Breast epithelium (tissue), 4 donors: ENCODE measurements at places on chromosomes 16 and 17.

DNA sequence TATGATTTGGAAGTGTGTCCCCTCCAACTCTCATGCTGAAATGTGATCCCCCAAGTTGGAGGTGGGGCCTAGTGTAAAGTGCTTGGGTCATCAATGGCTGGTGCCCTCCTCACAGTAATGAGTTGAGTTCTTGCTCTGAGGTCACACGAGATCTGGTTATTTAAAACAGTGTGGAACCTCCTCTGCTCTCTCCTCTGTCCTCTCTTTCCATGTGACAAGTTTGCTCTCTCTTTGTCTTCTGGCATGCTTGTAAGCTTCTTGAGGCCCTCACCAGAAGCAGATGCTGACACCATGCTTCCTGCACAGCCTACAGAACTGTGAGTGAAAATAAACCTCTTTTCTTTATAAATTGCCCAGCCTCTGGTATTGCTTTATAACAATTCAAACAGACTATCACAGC is 19.9 kb downstream of the BRIP1 start:
- no peak for DNase-seq

DNA sequence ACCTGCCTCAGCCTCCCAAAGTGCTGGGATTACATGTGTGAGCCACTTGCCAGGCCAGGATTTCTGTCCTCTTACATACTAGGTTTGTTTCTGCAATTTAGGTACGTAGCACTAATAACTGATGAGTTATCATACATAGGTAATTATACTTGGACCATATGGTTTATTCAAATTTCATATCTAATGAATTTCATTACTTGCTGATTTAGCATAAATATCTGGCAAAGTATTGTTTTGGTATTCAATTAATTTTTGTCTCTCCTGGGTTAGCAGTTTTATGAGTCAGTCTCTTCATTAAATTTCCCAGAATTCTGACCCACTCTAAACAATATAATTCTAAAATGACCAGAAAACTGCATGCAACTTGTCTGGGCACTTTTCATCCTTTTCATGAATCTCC is 2146.5 kb downstream of the TP53TG3F start:
- no peak for DNase-seq

- DNase-seq: no peak
Measured at GRCh38 chr16:71354156-71354555, 4.4 kb upstream of the CALB2 start.

GRCh38 chr17:32553168-32553567 is 66.4 kb downstream of the CDK5R1 start:
- DNase-seq: no peak

DNA sequence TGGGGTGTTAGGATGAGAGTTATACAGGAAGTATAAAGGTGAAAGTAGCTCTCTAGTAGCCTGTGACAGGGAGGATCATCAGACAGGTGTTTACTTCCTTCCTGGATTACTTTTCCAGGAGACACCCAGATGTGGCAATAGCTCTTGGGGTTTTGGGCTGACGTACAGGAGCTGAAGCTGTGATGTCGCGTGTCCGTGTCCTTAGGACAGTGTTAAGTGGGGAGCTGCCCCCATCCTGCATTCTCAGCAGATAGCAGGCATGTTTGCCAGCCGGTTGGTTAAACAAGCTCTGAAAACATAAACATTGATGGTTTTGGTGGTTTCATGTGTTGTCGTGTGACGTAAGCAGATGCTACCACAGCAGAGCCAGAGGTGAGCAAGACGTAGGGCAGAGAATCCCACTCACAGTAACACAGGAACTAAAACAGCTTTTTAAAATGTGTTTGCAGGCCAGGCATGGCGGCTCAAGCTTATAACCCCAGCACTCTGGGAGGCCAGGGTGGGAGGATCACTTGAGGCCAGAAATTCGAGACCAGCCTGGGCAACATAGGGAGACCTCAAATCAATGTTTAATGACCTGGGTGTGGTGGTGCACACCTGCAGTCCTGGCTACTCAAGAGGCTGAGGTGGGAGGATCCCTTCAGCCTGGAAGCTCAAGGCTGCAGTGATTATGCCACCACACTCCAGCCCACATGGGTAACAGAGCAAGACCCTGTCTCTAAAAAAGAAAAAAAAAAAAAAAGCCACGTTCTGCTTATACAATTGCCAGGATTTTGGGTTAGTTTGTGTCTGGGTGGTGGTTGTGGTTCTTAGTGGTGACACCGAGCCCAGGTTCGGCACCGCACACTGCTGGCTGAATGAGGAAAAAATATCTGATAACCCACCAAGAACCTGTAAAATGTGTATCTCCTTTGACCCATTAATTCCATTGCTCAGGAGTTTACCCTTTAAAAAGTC is 18.2 kb upstream of the IL17C start:
- no peak for DNase-seq

DNA sequence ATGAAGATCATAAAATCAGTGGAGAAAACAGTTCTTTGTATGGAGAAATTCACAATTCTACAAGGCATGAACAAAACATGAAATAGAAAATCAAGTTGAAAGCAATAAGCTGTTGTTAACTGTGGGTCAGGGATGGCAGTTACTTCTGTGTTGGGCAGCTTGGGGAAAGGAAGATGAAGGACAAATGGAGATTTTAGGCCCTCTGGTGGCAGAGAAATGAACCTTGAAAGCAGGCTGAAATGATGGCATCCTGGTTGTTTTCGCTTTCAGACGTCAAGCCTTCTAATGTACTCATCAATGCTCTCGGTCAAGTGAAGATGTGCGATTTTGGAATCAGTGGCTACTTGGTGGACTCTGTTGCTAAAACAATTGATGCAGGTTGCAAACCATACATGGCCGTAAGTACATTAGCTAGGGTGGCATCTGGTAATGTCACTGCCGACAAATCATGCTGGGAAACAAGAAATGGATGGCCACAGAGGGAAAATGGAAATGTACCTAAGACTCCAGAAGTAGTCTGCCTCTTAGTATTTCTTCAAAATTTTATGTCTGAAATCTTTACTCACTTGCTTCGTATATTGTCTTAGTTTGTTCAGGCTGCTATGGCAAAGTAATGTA is 108.9 kb downstream of the MAP2K6 start:
- DNase-seq: no peak

DNA sequence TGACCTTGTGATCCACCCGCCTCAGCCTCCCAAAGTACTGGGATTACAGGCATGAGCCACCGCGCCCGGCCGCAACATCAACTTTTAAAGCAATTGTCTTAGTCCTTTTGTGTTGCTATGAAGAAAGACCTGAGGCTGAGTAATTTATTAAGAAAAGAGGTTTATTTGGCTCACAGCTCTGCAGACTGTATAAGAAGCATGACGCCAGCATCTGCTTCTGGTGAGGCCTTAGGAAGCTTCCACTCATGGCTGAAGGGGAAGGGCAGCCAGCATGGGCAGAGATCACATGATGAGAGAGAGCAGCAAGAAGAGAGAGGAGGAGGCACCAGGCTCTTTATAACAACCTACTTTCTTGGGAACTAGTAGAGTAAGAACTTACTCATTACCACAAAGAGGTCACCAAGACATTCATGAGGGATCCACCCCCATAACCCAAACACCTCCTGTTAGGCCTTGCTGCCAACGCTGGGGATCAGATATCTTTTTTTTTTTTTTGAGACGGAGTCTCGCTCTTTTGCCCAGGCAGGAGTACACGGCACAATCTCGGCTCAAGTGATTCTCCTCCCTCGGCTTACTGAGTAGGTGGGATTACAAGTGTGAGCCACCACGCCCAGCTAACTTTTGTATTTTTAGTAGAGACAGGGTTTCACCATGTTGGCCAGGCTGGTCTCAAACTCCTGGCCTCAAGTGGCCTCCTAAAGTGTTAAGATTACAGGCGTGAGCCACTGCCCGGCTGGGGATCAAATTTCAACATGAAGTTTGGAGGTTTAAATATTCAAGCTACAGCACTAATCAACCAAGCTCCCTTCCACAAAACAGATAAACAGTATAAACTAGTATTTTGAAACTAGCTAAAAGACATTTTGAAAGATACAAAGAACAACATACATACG is 21.4 kb upstream of the GPT2 start:
- DNase-seq: no peak

- DNase-seq: no peak
Measured at GRCh38 chr16:77724174-77724573, 1.9 kb downstream of the NUDT7 start.

DNA sequence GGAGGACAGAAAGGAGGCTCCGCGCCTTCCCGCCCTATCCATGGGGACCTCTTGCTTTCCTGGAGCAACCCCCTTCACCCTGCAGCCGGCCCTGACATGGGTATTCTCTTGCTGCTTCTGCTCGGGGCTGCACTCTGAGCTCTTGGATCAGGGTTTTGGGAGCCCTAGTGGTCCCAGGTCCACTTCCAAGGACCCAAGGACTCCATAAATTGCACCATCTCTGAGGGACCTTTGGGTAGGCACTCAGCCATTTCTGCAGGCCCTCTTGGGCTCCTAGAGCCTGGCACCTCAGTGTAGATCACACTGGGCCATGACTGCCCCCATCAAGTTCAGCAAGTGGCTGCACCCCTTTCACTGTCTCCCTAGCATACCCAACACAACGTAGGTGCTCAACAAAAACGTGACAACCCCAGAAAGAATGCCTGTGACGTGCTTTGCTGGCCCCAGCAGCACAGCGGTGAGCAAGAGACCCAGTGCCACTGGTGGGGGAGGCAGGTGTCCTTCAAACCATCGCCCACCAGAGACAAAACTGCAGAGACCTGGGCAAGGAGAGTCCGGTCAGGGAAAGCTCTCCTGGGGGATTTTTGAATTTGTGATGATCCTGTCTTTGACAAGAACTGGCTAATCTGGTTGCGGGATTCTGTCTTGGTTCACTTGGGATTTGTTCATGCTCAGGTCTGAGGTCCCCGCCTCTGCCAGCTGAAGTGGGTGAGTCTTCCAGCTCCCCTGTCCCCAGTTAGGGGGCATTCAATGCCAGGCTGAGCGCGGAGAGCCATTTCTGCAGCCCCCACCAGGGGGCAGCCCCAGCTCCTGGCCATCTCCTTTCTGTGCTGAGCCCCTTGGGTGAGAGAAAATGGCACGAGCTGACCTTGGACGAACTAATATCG is 2.5 kb upstream of the RAB11FIP4 start:
- no peak for DNase-seq

DNA sequence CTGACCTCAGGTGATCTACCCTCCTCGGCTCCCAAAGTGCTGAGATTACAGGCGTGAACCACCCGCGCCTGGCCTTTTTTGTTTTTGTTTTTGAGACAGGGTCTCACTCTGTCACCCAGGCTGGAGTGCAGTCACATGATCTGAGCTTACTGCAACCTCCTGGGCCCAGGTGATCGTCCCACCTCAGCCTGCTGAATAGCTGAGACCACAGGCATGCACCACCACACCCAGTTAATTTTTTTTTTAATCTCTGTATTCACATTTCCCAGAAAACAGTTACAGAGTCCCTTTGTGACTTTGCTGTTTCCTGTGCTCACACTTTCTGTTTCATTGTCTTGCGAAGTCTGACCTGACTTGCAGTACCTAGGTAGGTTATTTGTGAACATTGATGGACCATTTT is 2.7 kb downstream of the CLUAP1 start:
- DNase-seq: peak; percentile 39

- no peak for DNase-seq
Measured at GRCh38 chr16:55043499-55043898, 112.8 kb downstream of the IRX5 start.

DNA sequence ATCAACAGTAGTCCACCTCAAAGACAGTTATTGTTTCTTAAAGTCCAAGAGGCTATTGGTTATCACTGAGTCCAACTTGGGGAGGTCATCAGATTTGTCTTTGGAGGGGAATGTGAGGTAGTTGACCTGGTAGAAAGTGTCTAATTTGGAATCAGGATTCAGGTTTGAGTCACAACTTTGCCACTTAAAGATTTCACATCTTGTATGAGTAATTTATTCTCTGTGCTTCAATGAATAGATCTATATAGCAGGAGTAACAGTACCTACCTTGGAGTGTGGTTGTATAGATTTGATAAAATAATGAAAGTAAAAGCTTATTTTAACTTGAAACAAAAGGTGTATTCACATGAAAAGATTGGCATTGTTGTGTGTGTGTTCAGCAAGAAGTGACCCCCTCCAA is 119.3 kb upstream of the TBX2 start:
- DNase-seq: no peak

DNA sequence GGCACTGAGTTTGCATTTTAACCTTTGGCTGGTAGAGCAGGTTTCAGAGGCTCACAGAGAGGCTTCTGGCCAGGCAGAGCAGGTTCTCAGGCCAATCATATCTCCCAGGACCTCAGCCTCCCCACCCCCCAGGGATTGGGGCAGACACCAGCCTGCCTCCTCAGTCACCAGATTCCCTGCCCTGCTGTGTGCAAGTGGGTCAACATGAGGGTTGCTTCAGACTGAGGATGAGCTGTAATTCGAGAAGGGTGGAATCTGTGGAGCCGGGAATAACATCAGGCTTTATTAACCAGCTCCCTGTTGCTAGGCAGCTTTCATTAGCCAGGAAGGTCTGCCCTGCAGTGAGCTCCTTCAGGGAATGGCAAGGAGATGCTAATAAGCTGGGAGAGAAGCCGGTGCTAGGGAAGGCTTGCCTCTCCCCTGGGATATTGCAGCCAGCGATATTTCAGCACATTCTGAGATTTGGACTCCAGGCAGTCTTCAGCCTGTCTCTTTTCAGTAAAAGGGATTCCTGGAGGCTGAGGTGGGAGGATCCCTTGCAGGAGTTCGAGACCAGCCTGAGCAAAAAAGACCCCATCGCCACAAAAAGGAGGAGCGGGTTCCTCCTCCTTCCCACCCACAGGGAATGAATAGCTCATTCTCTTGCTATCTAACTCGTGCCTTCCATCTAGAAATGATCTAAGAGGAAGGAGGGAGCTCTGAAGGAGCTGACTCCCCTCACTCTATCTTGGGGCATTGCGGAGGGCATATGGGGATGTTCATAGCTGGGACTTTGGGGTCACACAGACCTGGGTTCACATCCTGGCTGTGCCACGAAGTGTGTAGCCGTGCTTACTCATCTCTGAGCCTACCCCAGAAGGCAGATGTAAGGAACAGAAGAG is 10.7 kb downstream of the SGSM2 start:
- DNase-seq: peak; percentile 85

- DNase-seq: no peak
Measured at GRCh38 chr17:59754552-59754951, 47.1 kb downstream of the VMP1 start.

- no peak for DNase-seq
Measured at GRCh38 chr17:58318065-58318481, 10.5 kb downstream of the TSPOAP1 start.

DNA sequence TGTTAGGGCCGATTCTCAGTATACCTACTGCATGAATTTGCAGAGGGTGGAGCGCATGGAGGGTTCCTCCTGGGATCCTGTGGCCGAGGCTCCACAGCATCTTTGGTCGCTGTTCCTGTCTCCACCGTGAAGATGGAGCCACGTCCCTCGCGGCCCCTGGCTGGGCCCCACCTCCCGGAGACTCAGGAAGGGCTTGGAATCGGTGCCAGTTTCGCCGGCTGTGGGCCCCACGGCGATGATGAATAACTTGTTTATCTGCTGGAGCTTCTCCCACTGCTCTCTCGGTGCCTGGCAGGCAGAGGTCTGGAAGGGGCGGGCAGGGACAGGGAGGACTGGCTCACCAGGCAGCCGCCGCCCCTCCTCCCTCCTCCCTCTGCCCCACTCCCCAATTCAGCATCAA is 8.1 kb downstream of the SLC5A11 start:
- DNase-seq: no peak

- DNase-seq: peak; percentile 12
Measured at GRCh38 chr17:58308173-58308984, 20.2 kb downstream of the TSPOAP1 start.

GRCh38 chr17:48770954-48771353 is 42.4 kb upstream of the HOXB13 start:
- DNase-seq: no peak
